Activated CD4-positive, alpha-beta T cell treated with anti-CD3 and anti-CD28 coated beads, Interleukin-2, Interleukin-6, amounts not matched to agents 100 ng/mL and 50 ng/mL, durations not matched to agents 16 hours and 8 hours (primary cell): ENCODE measurements at places on chromosomes 1 and 21.

DNA sequence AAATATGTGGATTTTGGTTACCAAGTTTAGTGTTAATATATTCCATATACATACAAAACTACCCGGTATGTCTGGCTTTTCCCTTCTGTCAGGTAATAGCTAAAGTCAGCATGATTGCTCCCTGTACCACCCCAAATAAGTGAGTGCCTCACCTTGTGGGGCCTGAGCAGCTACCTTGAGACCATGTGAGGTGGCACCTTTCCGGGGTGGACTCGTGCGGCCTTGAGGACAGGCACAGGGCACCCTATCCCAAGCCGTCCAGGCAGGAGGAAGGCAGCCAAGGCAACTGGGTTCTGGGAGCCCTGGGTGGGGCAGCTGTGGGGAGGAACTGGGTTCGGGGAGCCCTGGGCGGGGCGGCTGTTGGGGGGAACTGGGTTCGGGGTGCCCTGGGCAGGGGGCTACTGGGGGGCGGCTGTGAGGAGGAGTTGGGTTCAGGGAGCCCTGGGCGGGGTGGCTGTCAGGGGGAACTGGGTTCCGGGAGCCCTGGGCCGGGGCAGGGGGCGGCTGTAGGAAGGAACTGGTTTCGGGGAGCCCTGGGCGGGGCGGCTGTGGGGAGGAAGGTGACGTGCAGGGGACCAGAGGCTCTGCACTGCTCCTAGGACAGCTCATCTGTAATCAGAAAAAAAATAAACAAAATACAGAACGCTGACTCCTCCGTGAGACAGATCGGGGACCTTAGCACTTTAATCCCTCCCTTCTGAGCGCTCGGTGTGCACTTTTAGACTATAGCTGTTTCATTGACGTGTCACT lies 63.3 kb downstream of the POFUT2 start:
- DNase-seq: no peak

DNA sequence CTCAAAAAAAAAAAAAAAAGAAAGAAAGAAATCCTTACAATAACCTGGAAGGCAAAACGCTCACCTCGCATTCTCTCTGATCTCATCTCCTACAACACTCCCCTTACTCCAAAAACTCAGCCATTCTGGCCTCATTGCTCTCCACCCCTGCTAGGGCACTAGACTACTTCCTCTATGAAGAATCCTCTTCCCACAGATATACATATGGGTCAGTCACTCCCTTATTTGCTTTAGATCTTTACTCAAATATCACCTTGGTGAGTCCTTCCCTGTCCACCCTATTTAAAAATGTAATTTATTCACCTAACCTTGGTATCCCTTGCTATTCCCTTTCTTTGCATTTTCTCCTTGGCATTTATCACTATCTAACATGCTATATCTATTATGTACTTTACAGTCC lies 24.6 kb upstream of the KIF1B start:
- no peak for DNase-seq

DNA sequence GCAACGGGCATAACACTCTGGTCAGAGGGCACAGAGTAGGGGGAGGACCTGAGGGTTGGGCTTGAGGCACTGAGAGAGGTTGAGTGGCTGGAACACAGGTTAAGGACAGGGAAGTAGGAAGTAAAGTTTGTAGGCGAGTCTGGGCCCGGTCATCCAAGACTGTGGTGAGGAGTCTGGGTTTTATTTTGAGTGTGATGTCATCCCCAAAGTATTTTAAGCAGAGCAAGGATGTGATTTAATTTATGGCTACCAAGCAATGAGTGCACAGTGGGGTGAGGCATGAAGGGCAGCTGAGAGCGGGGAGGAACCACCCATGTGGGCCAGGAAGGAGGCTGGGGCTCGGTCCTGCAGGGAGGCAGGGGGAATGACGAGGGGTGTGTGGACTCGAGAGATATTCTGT lies 11.2 kb upstream of the VWA5B1 start:
- no peak for DNase-seq

DNA sequence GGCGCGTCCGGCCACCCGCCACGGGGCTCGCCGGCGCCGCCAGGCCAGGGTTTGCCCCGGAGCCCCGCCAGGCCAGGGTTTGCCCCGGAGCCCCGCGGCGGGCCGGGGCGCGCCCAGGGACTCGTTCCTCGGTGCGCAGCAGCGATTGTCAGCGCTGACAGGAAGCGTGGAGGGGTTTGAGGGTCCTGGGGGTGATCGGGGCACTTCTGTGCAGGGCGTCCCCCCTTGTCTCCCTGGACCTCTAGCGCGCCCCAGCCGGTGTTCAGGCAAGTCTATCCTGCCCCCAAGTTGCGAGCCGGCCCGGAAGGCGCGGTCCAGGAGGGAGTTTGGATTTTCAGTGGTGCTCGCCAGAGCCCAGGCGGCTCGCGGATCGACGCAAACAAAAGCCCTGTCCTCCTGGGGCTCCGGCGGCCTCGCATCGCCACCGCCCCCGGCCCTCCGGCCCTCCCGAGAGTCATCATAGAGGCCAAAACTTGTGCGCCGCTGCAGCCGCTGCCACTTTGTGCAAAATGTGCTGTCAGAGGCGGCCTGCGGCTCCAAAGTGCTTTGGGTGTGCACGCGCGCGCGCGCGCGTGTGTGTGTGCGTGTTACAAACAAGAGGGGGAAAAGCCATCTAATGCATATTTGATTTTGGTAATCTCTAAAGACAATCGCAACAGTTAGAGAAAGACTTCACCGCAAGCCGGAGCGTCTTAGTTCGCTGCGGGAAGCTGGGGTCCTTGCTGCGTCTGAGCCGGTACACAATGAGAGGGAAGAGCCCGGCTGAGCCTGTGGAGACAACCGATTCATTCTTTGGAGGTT lies 1.0 kb downstream of the ROR1 start:
- peak; percentile 6 for DNase-seq

DNA sequence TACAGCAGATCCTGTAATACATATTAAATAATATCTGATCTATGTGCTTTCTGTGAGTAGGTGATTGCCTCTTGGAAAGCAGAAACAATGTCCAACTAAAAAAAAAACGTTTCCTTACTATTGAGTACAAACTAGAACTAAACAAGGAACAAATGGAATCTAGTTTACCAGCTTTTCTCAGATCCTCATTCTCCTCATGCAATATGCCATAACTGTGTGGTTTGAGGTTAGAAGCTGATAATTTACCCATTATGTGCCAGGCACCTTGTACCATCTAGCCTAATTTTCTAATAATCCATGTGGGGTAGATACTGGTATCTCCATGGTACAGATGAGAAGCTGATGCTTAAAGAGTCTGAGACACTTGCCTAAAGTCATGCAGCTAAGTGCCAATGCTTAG lies 154.7 kb downstream of the PTGER3 start:
- no peak for DNase-seq

DNA sequence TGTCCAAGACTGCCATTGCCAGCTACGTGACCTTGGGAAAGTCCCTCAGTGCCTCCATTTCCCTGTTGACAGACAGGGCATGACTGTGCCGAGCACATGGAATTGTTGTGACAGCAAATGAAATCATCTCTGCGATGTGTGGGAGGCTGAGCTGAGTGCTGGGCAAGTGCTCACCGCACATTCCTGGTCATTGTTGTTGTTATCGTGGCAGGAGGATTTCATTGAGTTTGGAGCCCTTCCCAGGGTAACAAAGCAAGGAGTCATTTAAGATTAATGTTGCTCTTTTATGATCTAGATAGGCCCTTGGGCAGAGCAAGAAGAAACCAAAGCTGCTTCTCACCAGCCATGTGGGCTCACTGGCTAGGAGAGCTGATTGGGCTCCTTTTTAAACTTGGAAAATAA lies 39.6 kb upstream of the ITPKB start:
- DNase-seq: no peak

- no peak for DNase-seq
Observed at GRCh38 chr1:177920091-177920490, 49.8 kb downstream of the SEC16B start.

GRCh38 chr21:42377211-42377950 lies 11.0 kb upstream of the TFF1 start:
- no peak for DNase-seq

DNA sequence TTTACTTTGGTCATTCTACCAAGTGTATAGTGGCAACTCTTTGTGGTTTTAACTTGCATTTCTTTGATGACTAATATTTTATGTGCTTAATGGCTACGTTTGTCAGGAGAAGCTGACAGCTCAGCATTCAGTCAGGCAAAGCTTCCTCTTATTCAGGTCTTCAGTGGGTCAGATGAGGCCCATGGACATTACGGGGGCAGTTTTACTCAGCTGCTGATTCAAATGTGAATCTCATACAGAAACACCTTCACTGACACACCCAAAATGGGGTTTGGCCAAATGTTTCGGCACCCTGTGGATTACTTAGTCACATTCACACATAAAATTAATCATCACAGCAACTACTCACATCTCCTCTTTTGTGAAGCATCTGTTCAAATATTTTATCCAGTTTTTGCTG lies 104.9 kb upstream of the PLD5 start:
- DNase-seq: no peak

- no peak for DNase-seq
Observed at GRCh38 chr1:119086830-119087229, 53.6 kb downstream of the WARS2 start.

DNA sequence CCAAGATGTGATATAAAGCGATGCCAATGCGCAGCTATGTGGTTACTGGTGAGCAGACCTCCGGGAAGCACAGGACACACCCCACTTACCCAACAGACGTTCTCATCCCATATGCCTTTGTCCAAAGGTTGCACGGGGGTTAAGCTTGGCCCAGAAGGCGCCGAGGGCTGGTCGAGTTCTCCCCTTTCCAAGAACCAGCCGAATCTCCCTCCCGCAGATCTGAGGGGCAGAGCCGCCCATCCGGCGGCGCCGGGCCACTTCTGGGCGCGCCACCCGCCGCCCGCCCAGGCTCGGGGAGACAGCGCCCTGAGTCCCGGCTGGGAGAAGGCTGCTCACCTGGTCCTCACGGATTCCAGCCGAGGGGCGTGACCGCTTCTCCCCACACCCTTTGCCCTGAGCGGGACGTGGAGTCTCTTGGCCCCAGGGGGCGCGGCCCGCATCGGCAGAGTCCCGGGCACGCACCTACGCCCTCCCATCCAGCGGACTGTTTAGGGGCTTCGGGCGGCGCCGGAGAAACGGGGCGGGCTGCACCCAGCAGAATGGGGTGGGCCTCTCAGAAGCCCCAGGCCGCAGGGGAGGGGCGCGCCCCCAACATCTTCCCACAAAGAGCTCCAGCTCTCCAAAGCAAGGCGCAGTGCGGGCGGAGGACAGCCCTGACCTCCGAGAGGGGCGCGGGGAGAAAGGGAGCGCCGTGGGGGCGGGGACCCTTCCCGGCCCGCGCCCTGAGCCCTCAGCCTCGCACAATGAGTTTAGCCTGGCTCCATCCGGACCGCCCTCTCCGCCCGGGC lies 615 bp downstream of the GPR161 start:
- no peak for DNase-seq

DNA sequence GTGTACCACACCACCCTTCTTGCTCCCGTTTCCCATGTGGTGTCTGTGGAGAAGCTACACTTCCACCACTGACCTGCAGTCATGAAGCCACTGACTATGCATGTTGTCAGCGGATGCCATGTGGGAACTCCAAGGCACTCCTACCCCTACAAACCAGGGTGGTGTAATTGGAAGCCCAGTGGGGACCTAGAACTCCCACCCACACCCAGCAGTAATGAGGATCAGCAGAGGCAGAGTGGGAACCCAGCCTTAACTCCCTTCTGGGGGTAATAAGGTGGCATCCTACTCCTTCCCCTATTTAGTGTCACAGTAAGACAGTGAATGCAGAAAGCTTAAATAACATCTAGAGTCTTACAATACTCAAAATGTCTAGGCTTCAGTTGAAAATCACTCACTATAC lies 78.4 kb downstream of the SPATA46 start:
- DNase-seq: no peak

GRCh38 chr21:18460979-18461378 lies 57.4 kb upstream of the TMPRSS15 start:
- no peak for DNase-seq

- peak; percentile 30 for DNase-seq
Observed at GRCh38 chr1:157137408-157138219, 581 bp downstream of the ETV3 start.

DNA sequence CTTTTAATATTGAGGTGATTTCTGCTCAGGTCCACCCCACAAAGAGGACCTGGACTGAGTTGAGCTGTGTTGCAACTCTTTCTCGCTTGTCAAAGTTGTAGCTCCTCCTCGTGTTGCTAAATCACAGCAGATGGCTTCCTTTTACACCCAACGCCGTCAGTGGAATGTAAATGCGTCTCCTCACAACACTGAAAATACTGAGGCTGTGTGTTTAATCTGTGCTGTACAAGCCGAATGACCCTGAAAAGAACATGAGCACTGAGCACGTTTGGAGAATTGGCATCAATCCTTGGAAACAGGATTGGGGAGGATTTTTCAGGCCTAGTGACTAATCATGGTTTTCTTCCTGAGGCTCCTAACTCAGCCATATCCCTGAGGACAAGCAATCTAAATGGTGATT lies 196.0 kb downstream of the CRB1 start:
- DNase-seq: no peak

DNA sequence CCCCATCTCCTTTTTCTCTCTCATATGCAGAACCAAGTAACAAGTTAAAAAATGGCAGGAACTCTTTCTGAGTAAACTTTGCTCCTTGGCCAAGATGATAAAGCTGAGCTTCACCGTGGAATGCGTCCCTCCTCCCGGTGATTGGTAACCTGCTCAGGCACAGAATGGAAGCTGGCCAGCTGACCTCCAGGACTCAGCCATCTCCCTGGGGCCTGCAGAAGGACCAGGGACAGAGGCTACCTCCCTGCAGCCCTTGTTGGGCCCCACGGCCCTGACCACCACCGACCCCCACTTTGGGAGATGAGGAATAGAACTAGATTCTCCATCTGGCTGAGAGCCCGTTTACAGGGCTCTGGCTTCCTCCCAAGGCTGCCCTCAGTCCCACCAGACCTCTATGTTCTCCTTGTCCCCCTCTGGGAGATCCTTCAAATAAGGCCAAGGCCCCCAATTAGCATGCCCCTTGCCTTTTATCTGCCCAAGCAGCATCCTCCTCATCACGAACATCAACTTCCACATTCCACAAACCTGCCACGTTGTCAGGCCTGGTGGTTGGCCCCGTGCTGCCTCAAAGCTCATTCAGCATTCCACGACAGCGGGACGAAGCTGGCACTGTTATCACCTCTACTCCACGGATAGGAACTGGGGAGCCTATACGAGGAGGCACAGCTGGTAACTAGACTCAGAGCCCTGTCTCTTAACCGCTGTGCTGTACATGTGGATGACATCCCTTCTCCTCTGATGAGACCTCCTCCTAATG lies 74.2 kb downstream of the CD34 start:
- DNase-seq: no peak

- no peak for DNase-seq
Observed at GRCh38 chr21:37742532-37742931, 173.7 kb downstream of the KCNJ6 start.
